Effector CD4-positive, alpha-beta T cell (primary cell): ENCODE measurements at places on chromosomes 7 and 10.

GRCh38 chr10:120460776-120461175 lies 3.7 kb downstream of the PLPP4 start:
- DNase-seq: no peak

DNA sequence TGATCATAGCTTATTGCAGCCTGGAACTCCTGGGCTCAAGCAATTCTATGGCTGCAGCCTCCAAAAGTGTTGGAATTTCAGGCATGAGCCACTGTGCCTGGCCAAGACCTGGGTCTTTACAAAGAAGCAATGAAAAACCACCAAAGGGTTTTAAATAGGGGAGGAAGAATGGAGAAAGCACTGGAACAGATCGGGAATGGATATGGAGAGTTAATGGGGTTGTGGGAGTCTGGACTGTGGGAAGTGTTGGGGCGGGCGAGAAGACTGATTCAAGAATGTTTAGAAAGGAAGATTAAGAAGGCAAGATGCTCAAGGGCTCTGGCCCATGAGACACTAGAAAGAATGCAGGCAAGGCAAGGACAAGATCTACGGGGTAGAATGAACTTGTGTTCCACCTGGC lies 98.5 kb downstream of the CARD11 start:
- no peak for DNase-seq

GRCh38 chr10:123635745-123636144 lies 30.4 kb upstream of the GPR26 start:
- no peak for DNase-seq

DNA sequence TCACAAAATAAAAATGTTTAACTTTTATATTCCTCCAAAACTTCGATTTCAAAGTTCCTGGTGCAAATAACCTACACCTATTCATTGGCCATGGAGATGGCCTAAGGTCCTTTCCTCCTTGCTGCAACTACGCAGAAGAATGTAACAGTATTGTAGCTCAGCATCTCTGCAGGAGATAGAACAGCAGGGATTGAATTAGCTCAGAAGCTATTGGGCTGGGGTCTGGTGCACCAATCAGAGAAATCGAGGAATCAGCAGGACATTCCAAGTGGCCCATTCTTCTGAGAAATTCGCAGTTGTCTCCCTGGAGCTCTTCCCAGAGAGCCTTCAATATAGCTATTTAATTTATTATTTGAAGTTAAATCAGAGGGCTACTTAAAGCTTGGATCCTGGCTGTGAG lies 560.6 kb downstream of the GATA3 start:
- no peak for DNase-seq

DNA sequence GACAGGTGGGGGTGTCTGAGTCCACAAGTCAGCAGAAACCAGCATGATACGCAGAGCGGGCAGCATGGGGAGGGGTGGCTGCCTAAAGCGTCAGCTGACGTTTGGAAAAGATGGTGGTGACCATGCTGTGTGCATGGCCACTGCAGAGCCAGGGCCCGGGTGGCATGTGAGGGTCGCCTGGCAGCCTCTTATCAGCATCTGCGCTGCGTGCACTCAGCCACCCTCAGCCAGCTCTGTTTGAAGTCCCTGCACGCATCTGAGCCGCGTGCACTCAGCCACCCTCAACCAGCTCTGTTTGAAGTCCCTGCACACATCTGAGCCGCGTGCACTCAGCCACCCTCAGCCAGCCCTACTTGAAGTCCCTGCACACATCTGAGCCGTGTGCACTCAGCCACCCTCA lies 61.5 kb downstream of the WDR37 start:
- no peak for DNase-seq

GRCh38 chr7:152383341-152384234 lies 52.2 kb downstream of the KMT2C start:
- no peak for DNase-seq

DNA sequence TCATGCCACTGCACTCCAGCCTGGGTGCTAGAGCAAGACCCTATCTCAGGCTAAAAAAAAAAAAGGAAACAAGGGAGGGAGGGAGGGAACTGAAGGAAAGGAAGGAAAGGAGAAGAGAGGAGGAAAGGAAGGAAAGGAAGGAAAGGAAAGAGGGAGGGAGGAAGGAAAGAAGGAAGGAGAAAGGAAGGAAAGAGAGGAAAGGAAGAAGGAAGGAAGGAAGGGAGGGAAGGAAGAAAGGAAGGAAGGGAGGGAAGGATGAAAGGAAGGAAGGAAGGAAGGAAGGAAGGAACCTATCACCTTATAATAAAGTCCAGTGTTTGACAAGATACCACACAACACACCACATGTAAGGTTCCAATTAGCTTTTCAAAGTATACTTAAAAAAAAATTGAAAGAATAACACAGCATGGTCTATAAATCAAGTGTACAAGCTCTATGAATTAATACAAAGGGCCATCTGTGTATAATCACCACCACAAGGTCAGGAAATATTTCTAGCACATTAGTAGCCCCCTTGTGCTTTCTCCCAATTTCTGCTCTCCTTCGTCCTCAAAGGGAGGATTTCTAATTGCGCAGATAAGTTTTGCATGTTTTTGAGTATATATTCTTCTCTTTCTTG lies 26.4 kb downstream of the RNF216 start:
- DNase-seq: no peak

GRCh38 chr7:86923527-86923926 lies 135.9 kb downstream of the ELAPOR2 start:
- DNase-seq: no peak

DNA sequence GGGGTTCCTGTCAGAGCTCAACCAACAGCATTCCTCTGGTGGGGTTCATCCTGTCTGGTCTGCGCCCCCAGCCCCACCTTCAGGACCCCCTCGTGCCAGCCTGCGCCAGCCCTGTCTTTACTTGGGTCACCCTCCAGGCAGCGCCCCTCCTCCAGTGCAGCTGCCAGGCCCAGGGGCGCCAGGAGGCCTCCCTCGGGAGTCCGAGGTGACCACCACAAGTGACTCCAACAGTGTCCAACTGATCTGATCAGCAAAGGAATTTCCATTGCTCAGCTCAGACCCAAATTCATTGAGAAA lies 10.6 kb downstream of the WDR86 start:
- DNase-seq: no peak

DNA sequence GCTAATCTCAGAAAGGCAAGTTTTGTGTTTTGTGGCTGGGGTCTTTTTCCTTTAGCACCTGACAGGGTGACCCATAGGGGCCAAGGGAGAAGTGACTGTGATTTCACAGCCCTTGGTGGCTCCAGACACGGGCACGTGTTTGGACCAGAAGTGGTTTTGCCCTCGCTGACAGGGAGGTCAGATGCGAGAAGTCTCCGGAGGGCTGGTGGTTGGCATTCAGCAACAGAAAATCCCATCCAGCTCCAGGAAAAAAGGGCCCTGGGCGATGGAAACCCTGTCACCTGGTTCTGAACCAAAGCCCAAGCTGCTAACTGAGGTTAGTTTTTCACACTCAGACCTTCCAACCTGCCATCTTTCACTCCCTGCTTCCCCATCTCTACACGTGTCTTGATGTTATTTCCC lies 272.9 kb downstream of the TRIL start:
- no peak for DNase-seq

GRCh38 chr7:142036384-142036783 lies 40.7 kb downstream of the MGAM start:
- no peak for DNase-seq

DNA sequence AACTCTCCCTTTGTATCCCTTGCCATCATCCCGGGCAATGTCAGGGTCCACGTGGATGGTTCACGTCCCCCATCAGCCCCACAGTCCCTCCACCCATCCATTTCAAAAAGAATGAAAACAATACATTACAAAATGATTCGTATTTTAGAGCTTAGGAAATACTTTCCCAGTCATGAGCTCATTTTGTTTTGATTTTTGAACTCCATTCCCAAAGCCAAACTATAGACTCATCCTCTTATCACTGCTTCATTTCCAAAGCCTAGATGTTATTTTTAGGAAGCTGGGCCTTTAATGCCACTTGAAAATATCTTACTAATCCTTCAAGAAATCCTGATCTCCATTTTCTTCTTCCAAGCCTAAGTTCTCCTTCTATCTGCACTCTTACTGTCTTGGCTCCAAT lies 72.1 kb downstream of the WNT2 start:
- DNase-seq: no peak

GRCh38 chr7:151491859-151492258 lies 27.8 kb downstream of the RHEB start:
- no peak for DNase-seq

DNA sequence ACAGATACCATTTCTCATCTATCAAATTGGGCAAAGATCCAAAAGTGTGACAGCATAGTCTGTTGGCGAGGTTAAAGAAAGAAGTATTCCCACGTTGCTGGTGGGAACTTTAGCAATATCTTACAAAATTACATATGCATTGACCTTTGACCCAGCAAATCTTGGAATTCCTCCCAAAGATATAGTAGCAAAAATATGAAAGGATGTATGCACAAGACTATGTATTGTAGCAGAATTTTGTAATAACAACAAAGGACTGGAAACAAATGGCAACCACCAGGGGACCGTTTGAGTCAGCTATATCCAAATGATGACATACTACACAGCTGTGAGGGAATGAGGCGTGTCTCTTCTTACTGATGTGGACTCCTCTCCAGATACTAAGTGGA lies 50.2 kb downstream of the KCNH2 start:
- DNase-seq: no peak

GRCh38 chr7:108838198-108838597 lies 268.5 kb downstream of the DNAJB9 start:
- DNase-seq: no peak

GRCh38 chr7:25759748-25760147 lies 392.2 kb upstream of the NFE2L3 start:
- DNase-seq: no peak

GRCh38 chr10:42549851-42550250 lies 88.5 kb downstream of the ZNF33B start:
- no peak for DNase-seq

DNA sequence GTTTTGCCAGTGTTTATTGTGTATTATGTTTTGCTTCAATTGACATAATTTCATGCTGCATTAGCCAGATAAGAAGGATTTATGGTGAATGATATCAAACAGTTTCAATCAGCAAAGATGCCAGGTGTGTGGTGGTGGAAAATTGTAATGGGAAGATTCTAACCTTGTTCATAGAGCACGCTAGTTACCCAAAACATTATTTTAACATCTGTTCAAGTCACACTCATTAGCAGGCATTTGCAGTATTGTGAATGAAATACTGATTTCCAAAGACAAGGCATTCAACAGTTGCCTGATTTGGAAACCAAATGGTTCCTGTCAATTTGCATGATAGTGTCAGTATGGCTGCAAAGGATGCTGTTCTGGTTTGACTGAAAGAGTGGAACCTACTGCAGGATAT lies 129.7 kb downstream of the EPC1 start:
- DNase-seq: no peak

GRCh38 chr10:6671976-6672375 lies 91.9 kb upstream of the PRKCQ start:
- DNase-seq: no peak

DNA sequence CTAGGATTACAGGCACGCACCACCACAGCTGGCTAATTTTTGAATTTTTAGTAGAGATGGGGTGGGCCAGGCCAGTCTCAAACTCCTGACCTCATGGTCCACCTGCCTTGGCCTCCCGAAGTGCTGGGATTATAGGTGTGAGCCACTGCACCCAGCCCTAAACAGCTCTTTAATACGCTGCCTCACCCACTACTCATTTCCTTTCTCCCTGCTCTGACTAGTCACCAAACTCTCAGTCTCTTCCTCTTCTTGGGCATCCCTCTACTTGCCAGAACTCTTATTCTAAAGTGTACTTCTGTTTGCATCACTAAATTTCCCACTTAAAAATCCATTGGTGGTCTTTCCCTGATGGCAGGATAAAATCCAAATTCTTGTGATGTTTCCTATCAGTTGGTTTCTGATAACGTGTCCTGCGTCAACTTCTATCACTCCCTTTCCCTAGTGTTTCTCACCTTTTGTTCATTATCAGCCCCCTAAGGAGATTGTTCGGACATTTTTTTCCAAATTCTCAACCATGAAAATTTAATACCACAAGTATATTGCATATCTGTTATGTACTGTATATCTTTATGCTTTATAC lies 124.7 kb downstream of the CUBN start:
- DNase-seq: no peak

GRCh38 chr7:953547-954327 lies 743 bp downstream of the ADAP1 start:
- DNase-seq: no peak

DNA sequence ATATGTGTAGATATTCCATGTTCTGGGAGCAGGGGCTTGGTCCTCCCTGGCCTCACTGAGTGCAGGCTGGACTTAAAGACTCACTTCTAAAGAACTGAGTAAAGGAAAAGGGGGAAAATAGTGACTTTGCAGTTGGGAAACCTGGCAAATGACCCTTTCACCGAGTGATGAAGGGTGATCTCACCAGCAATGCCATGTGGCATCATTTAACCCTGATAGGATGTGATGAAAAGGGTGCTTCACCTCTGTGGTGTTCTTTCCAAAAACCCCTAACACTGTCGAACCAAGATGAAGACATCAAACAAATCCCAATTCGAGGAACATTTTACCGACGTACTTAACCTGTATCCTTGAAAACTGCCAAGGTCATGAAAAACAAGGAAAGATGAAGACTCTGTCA lies 71.9 kb downstream of the AOAH start:
- no peak for DNase-seq

DNA sequence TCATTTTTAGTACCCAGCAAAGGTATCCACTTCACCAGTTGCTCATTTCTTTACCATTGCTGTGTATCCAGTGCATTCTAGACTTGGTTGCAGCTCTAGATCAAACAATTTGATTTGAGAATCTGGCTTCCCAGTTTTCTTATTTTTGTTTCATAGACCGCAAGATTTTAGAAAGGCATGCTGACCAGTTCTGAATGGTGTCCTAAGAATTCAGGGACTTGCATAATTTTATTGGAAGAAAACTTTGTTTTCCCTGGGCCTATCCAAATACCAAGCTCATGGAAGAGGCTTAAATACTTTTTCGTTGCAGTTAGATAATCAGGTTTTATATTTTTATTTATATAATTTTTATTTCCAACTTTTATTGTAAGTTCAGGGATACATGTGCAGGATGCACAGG lies 58.3 kb downstream of the BICC1 start:
- DNase-seq: no peak

GRCh38 chr7:155517452-155517851 lies 28.9 kb downstream of the CNPY1 start:
- DNase-seq: no peak

DNA sequence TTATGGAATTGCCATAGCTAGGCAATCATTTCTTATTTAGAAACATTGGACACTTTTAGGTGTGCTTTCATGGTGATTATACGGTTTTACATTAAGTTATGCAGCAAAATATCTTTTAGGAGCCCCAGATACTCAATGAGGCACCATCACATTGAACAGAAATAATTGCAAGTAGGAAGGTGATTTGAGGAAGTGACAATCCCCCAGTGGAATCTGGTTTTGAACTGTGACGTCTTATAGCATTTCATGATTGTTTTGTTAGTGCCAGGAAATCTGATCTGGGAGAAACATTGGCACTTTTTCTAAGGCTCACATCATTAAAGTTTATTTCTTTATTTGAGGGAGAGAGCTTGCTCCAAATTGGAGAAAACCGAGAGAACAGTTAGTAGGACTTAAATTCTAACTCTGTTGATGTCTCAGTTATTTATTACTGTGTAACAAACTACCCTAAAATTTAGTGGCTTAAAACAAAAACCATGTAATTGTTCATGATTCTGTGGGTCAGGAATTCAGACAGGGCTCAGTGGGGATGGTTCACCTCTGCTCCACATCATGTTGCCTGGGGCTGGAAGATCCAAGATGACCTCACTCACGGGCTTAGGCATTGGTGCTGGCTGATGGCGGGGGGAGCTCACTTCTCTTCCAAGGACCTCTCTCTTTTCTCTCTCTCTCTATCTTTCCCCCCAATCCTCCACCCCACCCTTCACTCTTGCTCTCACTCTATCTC lies 78.2 kb upstream of the STEAP1B start:
- DNase-seq: no peak
